ENCODE measurements at places on chromosomes 4 and X.

DNA sequence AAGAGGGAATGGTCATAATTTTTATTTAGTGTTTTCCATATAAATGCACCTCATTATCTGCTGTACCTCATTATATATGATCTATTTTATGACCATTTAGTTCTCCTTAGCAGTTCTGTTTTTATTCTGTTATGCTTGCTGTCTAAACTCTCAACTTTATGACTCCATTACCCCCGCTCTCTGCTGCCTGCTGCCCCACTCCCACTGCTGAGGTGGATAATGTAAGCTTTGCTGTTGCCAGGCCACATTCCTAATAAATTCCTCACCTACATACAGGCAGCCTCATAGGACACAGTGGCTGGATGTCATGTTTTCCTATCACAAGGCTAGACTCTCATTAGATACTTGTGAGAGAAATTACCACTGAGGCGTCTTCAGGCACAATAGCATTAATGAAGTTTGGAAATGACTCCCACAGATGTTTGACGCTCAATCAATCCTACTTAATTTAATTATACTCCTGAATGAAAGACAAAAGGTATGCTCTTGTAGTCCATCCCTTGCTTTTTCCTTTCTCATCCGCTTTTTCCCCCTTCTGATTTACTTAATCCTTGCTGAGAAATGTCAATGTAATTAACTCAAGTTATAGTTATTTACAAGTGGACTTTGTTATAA lies 497.5 kb upstream of the IGFBP7 start:
- no peak for DNase-seq

DNA sequence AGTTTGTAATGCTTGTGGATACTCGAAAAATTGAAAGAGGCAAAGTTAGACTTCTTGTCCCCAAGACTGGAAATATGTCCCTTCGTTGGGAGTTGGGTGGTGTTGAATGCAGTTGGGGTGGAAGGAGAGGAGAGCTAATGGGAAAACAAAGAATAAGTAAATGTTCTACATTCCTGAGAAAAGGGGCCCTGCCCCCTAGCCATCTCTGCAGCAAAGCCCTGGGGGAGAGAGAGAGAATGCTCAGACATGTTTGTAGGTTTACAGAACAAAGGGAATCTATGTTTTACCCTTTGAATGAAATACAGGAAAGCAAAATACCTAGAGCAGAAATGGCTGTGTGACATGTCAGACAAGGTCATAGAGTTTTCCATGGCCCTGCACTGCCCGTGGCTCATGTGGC lies 88.1 kb downstream of the RASL11B start:
- DNase-seq, result no peak

- no peak for DNase-seq
Measured at GRCh38 chr4:7857238-7857701, 82.4 kb downstream of the AFAP1 start.

GRCh38 chr4:176358083-176358469 lies 38.3 kb downstream of the SPCS3 start:
- DNase-seq, result no peak

- no peak for DNase-seq
Measured at GRCh38 chr4:177119021-177119471, 190.6 kb upstream of the NEIL3 start.

DNA sequence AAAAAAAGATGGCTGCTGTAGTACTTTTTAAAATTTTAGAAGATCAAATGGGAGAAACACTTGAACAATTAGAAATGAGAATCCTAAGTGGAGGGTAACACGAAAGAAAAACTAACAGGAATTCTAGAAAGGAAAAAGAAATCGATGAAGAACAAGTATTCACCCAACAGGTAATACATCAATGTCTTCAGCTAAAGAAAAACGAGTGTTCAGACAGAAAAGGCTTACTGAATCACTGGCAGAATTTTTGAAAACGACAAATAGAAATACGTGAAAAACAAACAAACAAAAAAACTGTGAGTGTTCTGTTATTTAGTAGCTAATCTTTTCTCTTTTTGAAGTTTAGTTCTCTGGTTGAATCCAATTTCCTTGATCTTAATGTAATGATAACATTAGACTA lies 1.8 kb downstream of the MAD2L1 start:
- no peak for DNase-seq

- DNase-seq, result no peak
Measured at GRCh38 chr4:176584031-176584606, 208.6 kb downstream of the VEGFC start.

GRCh38 chr4:48081196-48081595 lies 52.9 kb downstream of the TXK start:
- no peak for DNase-seq

- DNase-seq, result no peak
Measured at GRCh38 chr4:179709961-179710624, 2267.9 kb upstream of the AGA start.

GRCh38 chr4:17313194-17313593 lies 198.7 kb downstream of the QDPR start:
- DNase-seq, result no peak

GRCh38 chr4:181938631-181939030 lies 304.6 kb upstream of the TENM3 start:
- DNase-seq, result no peak

- no peak for DNase-seq
Measured at GRCh38 chrX:10597871-10598270, 22.5 kb downstream of the MID1 start.

DNA sequence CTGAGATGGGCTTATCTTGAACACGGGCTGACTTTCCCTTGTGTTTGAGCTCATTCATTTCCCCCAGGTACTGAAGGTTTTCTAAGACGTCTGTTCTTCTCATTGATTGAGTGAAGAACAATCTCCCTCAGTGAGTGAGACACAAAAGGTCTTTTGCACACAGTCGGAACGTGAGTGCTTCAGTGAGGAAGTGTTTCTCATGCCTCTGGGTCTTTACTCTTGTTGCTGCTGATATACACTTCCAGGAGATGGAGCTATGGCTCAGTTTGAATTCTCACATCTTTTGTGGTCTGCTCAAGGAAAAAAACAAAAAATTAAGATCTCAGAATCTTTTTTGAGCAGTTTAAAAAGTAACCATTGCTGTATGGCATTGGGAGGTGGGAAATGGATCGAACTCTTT lies 981.9 kb upstream of the TENM3 start:
- DNase-seq, result no peak

DNA sequence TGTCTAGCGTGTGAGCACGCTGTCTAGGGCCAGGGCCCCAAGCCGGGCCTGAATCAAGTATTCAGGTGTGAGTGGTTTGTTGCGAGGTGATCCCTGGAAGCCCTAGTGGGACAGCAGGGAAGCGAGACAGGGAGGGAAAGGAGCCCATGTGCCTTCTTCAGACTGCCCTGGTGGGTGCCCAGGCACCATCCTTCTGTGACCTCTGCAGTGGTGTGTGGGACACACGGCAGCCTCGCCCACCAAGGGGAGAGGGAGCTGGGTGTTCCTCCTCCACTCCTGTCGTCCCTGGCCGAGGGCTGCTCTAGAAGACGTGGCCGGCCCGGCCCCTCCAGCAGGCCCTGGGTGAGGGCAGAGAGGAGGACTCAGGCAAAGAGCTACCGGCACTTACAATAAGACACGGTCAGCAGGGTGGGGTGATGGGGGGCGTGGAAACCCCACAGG lies 47.4 kb downstream of the HTRA3 start:
- DNase-seq, result no peak

DNA sequence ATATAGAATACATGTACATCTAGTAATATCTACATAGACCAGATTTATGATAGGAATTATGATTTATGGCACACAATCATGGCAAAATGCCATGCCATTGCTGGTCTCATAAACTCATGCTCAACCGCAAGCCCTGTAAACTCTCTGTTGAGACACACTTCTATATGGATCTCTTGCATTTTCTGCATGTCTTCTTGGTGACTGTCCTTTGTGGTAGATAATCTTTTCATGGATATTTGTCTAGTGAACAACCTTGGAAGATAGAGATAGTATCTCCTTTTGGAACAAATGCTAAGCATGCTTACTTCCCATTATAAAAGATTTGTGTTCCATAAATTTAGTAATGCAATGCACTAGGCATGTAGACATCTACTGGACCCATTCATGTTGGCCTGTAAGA lies 328.0 kb downstream of the NAF1 start:
- no peak for DNase-seq

- DNase-seq, result no peak
Measured at GRCh38 chrX:29699239-29699638, 516.1 kb upstream of the MAGEB2 start.

- no peak for DNase-seq
Measured at GRCh38 chr4:110977554-110977953, 354.7 kb upstream of the PITX2 start.

DNA sequence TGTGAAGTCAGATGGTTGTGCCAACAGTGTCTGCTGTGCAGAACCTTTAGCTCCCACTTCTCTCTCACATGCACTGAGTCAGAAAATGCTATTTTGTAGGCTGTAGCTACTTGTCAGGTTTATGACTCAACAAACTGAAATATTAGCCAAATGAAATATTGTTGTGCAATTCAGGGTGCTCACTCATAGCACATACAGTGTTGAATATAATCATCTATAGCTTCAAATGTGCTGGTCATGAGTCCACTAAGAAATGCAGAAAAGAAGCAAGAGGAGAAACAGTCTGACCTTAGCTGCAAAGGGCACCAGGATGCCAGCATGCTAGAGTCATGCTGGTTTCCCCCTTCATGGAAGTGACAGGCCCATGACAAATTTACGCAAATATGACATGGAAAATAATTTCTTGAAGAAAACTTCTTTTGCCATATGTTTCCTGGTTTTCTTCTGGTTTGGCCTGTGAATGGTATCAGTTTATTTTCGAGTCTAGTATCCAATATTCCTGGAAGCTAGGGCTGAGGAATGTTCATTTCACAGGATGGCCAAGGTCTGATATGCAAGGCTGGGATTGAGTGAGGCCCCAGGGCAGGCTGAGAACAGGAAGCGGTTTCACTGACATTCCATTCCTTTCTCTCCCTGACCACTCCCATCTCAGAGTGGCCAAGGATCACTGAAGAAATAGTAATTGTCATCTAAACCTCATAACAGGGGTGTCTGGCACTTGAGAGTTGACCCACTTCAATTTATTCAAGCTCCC lies 10.3 kb upstream of the CXCL2 start:
- no peak for DNase-seq

- DNase-seq, result no peak
Measured at GRCh38 chr4:74948236-74948635, 15.3 kb downstream of the PARM1 start.

DNA sequence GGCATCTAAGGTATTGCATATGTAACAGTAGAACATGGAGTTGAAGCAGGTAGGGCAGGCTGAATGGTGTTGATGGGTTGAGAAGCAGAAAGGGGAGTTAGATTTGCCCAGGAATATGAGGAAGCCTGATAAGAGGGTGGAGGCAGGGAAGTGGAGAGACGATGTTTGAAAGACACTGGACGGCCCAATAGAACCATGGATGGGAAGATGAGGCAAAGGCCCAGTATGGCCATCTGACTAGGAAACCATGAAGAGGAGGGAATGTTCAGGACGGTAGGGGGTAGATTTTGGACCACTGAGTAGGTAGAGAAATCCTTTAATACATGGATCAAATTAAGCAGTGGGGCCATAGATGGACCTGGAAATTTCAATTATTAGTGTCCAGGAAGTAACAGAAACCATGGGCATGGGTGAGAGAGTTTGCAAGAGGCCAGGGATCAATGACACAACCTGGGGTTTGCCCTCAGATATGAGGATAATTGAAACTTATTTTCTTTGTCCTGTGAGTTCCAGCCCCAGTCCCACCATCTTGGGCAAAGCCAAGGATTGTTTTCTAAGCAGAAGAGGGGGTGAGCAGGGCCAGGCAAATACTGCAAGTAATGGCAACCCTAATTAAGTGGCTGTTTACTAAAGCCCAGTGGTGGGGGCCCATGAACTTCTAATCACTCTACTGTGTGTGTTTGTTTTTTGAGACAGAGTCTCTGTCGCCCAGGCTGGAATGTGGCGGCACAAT lies 2.5 kb upstream of the USP11 start:
- no peak for DNase-seq

DNA sequence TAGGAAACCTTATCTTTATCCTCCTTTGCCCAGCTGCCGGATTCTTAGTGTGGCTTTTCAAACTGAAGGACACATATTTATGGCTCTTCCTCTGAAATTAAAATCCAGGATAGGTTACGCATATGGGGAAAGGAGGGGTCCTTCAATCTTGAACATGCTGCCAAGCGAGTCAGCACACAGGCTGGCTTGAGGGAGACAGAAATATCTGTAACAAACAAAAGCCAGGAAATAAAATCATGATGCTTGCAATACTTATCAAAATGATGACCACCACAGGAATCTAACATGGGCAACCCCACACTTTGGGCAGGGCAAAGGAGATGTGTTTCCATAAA lies 196.4 kb upstream of the LDB2 start:
- no peak for DNase-seq
